ENCODE measurements at places on chromosomes 1 and 21.

DNA sequence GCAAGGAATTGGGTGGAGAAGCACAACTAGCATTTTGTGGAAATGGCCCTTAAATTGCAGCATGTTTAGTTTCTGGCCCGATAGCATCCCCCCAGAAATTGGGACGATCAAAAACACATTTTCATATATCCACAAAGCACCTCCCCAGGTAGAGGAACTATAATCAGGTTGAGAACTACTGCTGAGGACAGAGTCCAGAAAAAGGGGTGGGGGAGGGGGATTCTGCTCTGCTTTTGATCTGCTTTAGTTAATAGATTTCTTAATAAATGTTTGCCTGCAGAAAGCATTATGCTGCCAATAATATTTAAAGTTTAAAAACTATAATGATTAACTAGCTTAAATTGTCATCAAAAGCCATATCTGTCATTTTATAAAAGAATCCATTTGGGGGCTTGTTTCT is 14.4 kb upstream of the DYNLT5 start:
- no peak for DNase-seq

DNA sequence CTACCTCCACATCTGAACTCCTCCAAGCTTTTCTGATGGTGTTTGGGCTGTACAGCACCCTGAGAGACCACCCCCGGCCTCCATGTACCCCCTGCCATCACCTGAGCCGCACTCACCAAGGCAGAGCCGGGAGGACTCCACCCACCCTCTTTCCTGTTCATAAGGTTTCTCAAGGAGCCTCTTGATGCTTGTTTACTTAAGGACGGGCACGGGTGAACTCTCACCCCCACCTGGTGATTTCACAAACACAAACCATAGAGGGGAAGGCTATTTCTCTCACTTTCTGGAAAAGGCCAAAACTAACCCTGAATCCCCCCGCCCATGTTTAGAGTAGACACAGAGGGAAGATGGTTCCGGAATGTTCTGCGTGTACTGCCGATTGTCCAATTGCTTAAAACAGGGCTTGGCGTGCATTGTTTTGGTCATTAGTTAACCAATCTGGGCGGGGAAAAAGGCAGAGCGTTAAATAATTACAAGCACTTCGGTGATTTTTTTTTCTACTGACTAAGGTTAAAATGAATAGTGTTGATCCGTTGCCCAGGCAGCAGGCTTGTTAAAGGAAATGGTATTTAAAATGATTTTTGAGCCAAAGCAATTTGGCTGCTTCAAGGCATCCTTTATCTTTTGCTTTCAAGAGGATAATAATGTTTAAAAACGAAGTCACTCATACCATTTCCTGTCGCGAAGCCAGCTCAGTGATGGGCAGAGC is 279.8 kb upstream of the VAMP3 start:
- DNase-seq: no peak

DNA sequence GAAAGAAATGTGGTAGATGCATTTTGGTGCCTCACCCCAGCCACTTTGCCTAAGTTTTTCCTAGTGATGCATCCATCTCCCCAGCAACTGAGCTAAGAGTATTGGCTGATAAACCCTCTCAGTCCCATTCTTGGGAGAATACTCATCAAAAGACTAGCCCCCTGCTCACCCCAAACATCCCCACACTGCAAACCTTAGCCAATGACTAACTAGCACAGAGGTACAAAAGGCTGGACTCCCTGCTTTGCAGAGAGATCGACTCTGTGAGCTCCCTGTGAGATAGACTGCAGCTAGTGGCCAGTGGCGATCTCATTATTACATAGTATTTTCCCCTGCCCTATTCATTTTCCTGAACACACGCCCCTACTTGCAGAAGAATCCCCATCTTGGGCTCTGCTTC is 155.3 kb downstream of the HHIPL2 start:
- DNase-seq: no peak

- no peak for DNase-seq
Measured at GRCh38 chr1:33460947-33461629, 11.4 kb upstream of the ZSCAN20 start.

GRCh38 chr1:116738673-116739370 is 15.4 kb upstream of the CD2 start:
- DNase-seq: no peak

DNA sequence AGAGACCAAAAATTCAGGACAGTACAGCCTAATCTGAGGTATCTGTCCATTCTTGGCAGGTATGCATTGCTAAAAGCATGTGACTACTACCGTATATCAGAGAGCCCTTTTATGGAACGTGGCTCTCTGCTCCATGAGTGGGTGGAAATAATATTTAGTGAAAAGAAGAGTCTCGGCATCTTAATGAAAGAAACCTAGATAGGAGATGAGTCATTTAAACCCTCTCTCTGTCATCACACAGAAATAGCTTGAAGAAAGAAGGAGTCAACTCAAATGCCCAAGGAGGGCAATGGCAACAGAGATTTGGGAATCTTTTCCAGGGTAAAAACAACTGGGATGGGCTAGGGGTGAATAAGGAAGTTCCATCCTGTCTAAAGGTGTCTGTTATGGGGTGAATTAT is 528.2 kb downstream of the SMYD3 start:
- no peak for DNase-seq

DNA sequence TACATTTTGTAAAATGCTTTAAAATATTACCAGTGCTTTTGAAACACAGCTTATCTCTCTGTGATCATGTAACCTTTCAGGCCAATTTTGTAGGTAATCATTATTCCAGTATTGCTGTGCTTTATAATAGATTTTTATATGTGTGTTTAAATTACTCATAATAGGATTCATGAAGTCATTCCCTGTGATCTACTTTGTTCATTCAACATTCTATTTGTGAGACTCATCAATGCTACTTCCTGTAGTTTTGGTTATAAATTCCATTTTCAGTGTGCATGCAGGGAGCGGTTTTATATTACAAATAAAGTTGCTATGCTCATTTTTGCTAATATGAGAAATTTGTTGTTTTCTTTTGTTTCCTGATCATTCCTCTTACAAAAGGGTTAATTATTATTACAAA is 4.1 kb upstream of the OR2M5 start:
- no peak for DNase-seq

Measured in NCI-H526 (cell line).